Right hindlimb (tissue), 1 donor: ENCODE measurements at places on chromosomes 13 and 19.

- no peak for DNase-seq
Measured at GRCh38 chr13:44307255-44307654, 66.4 kb upstream of the SERP2 start.

GRCh38 chr19:14393329-14393728, 12.1 kb downstream of the ADGRE5 start:
- no peak for DNase-seq

GRCh38 chr13:110280985-110281688, 25.8 kb downstream of the COL4A1 start:
- peak; percentile 75 for DNase-seq

DNA sequence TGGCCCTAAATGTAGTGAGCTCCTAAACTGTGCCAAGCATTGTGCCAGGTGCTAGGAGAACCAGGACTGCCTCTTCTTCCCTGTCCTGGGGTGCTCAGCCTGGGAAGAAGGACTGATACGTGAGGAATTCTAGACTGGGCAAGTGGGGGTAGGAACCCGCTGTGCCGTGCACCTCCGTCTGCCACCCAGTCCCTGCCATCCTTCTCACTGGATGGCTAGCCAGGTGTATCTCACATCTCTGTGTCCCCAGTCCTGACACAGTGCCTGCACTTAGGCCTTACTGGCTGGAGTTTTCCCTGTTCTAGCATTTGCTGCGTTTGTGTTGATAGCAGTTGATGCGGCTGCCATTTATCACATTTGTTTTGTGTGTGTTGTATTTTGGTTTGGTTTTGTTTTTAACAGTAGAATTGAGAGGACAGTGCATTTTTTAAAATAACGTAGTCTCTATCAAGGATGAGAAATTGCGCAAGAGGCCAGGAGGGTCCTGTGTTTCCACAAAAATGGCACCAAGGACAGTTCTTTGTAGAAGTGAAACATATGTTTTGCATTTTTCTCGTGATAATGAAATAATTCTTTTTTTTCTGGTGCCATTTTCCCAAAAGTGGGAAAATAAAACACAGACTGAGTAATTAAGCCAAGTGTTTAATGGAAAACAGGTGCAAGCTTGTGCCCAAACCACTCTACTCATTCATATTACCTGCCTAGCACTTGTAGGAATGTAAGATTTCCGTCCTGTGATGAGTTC, 4.7 kb upstream of the GPR183 start:
- no peak for DNase-seq

DNA sequence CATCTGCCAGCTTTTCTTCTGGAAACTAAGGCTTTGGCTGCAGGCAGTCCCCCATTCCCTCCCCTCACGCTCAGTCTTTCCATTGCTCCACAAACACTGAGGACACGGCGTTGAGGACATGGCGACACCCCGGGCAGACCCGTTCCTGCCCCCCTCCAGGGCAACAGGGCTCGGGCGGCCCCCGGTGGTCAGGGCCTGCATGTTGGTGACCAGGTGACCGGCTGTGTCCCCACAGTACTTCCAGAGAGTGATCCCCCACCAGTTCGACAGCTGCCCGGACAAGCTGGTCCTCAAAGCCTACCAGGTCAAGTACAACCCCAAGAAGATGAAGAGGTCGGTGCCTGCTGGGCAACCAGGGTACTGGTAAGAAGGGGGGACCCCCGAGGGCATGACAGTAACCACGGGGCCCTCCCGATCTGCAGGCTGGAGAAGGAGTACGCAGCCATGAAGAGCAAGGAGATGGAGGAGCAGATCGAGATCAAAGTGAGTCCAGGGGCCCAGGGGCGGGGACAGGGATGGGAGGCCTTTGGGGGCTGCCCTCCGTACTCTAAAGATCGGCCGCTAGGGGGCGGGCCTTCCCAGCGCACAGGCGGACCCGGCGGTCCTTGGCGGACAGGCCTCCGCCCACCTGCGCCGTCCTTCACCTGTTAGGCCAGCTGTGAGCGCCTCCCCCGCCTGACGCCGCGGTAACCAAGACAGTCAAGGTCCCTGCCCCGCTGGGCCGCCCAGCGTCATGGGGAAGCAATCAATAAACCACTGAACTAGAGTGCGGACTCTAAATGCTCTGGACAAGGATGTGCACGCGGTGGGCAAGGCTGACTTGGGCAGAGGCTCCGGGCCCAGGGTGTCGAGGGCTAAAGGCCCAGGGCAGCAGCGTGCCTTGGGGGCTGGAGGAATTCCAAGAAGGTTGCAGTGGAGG, 21.1 kb downstream of the PRR36 start:
- DNase-seq, result peak; percentile 76

- DNase-seq, result no peak
Measured at GRCh38 chr13:114022309-114022669, 48.4 kb upstream of the C13orf46 start.

- no peak for DNase-seq
Measured at GRCh38 chr19:29945433-29945832, 3.4 kb downstream of the URI1 start.

DNA sequence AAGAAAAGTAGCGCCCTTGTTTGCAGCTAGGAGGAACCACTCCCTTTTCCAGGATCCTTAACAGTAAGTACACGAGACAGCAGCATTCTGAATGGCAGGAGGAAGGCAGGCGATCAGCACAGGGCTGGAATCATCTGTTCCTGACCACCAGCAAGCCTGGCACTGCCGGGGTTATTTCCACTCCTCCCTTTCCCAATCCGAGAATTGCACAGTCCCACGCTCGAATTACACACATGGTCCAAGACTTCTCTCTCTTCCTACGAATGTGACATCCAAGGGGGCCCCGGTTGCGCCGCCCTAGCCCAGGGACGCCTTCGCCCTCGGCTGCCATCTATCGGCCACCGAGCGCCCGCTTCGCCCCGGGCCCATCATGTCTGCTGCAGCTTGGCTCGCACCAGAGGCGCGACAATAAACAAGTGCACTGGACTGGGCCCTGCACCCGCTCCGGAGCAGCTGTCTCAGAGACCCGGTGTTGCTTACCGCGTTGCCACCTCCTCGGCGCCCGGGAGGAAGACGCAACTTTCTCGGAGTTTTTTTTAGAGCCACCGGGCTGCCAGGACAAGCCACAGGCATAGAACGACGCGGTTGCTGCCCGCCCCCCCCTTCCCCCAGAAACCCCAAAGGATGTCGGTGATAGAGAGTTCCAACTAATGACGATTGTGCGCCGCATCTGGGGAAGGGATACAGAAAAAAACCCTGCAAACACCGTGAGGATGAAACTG, at the start of gene SLITRK5:
TSS of gene SLITRK5 (plus strand) at position 341 of the 722 bp plus-strand sequence. CDS start 4,018 bp downstream, outside the sequence.
- peak; percentile 92 for DNase-seq
